ENCODE measurements at places on chromosomes 16 and 17.
A peak's percentile ranks its signal among the peaks of the same experiment; 100 is the strongest.

GRCh38 chr16:68436581-68436980, 11.7 kb downstream of the SMPD3 start:
- peak; percentile 5 for DNase-seq

- no peak for DNase-seq
Measured at GRCh38 chr16:80976946-80977345, 29.7 kb downstream of the CMC2 start.

GRCh38 chr16:28882551-28883160, 4.4 kb downstream of the ATP2A1 start:
- no peak for DNase-seq

DNA sequence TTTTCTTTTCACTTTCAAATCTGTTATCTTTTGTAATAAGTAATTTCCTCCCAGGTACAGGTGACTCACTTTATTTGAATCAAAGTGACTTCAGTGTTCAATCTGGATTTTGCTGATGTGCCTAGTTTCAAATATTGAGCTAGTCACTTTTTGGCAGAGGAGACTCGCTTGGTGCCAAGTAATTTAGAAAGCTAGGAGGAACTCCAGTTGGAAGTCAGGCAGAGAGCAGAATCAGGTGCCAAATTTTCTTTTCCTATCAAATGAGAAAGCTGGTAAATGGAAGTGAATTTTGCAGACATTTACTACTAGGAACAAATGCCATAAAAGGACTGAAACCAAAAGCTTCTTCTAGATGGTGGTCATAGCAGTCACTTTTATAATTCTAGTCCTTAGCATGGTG, 656.0 kb upstream of the KIF2B start:
- DNase-seq: no peak

Measured in fibroblast of mammary gland (primary cell).